ENCODE measurements at places on chromosomes 11 and 22. TPM values are rescaled to one million over a fixed set of nuclear protein-coding genes. Genes with fewer than 3 reads are reported as not detected.

- no peak for DNase-seq
- peak overlapping the region; percentile 92 for H3K27ac ChIP-seq
These were observed 5.4 kb upstream of the FTH1 start for GRCh38 chr11:61972672-61973475.

GRCh38 chr22:45096256-45096907 is 67.3 kb upstream of the NUP50 start:
- no peak overlapping the region for H3K27ac ChIP-seq
- H3K4me1 ChIP-seq, result no peaks in the 10 kb centered on the region
- H3K4me3 ChIP-seq, result no peak overlapping the region
- H3K27me3 ChIP-seq, result peaks cover 35% of the 10 kb centered on the region
- no peaks in the 10 kb centered on the region for H3K36me3 ChIP-seq

DNA sequence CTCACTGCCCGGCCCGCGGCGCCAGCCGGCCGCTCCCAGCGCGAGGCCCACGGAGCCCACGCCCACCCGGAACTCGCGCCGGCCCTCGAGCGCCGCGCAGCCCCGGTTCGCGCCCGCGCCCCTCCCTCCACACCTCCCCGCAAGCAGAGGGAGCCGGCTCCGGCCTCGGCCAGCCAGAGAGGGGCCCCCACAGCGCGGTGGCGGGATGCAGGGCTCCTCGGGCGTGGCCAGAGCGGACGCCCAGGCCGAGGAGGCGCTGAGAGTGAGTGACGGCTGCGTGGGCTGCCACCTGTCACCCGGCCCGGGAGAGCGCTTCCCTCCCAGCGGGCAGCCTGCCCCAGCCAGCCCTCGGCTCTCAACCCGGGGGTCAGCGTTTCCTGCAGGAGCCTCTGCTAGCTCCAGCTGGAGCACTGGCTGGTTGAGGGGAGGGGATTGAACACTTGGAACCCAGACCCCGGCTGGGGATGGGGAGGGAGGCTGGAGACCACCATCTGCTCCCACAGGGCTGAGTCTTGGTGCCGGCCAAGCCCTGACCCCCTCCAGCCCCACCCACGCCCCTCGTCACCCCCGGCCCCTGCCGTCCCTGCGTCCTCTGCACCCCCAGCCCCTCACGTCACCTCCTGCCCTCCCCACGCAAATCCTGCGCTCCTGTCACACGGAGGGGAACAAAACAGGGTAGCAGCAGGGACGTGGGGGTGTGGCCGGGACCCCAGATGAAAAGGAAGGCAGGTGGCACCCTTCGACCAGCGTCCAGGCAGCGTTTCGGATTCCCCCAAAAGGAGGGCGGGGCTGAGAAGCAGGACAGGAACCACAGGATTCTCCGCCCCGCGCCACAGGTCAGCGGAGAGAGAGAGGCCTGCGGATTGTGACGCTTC is 157.0 kb downstream of the BRD1 start:
- H3K27ac ChIP-seq, result no peak overlapping the region
- peaks cover 23% of the 10 kb centered on the region for H3K4me1 ChIP-seq
- H3K27me3 ChIP-seq, result peaks cover 30% of the 10 kb centered on the region
- DNase-seq, result peak; percentile 38

DNA sequence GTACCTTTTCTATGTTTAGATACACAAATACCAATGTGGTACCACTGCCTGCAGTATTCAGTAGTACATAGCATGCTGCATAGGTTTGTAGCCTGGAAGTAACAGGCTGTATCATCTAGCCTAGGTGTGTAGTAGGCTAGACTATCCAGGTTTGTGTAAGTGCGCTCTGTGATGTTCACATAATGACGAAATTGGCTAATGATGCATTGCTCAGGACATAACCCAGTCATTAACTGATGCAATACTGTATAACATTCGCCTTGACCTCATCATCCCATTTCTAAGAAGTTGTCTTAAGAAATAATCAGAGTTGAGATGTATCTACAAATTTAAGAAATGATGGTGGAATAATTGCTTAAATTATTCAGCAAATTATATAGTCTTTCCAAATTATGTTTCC is 116.0 kb upstream of the TIMP3 start:
- no peak overlapping the region for H3K4me3 ChIP-seq
- H3K27ac ChIP-seq, result no peak overlapping the region
- peaks cover 24% of the 10 kb centered on the region for H3K27me3 ChIP-seq
- no peak for DNase-seq
- no peaks in the 10 kb centered on the region for H3K36me3 ChIP-seq

The SDHAF2 gene
- 44.4 TPM for total RNA-seq

DNA sequence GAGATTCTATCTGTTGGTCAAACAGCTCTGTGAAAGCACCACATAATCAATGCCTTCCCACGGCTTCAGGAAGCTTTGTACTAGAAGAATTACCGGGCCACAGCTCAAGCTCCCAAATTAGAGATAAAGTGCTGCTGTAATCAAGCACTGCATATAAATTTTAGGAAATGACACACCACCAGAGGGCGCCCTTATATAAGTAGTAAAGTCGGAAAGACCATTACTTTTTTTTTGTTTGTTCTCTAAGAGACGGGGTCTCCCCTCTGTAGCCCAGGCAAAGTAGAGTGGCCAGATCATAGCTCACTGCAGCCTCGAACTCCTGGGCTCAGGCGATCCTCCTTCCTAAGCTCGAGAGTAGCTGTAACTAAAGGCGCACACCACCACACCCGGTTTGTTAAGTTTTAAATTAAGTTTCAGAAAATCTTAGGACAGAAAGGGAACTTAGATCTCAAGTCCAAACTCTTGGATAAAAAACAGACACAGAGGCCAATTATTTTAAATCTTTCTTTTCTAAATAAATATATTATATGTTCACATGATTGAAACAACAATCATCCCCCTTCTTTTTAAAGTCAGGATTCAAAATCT is 32.6 kb downstream of the PRCP start:
- H3K36me3 ChIP-seq, result no peaks in the 10 kb centered on the region
- DNase-seq, result peak; percentile 52
- no peak overlapping the region for H3K27ac ChIP-seq
- no peak overlapping the region for H3K4me3 ChIP-seq
- H3K4me1 ChIP-seq, result peaks cover 20% of the 10 kb centered on the region
- H3K27me3 ChIP-seq, result no peaks in the 10 kb centered on the region

The KCNJ1 gene
- total RNA-seq, result not detected

DNA sequence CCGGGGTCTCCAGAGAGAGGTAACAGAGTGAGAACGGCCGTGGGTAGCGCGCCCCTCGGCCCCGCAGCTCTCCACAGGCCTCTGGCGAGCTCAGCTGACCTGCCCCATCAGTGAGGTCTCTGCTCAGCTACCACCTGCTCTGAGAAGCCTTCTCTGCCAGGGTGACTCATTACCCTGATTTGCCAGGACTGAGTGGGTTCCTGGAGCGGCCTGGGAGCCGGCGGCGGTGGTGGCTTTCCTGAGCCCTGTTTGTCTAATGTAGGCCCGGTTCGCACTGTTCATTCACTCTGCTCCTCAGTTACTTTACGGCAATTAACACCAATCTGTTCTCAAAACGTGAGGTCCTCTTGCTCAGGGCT is 351.0 kb upstream of the B3GAT1 start:
- no peak overlapping the region for H3K27ac ChIP-seq
- peak overlapping the region; percentile 3 for H3K4me3 ChIP-seq
- H3K27me3 ChIP-seq, result peaks cover 4% of the 10 kb centered on the region
- DNase-seq, result no peak

GRCh38 chr22:27876684-27877083 is 42.4 kb downstream of the PITPNB start:
- H3K36me3 ChIP-seq, result peaks cover 15% of the 10 kb centered on the region
- no peaks in the 10 kb centered on the region for H3K27me3 ChIP-seq
- H3K27ac ChIP-seq, result no peak overlapping the region
- no peak overlapping the region for H3K4me3 ChIP-seq

- H3K4me1 ChIP-seq, result no peaks in the 10 kb centered on the region
- H3K4me3 ChIP-seq, result no peak overlapping the region
- no peak overlapping the region for H3K27ac ChIP-seq
- DNase-seq, result no peak
These were observed 602.1 kb downstream of the SOX6 start for GRCh38 chr11:15754221-15754620.

DNA sequence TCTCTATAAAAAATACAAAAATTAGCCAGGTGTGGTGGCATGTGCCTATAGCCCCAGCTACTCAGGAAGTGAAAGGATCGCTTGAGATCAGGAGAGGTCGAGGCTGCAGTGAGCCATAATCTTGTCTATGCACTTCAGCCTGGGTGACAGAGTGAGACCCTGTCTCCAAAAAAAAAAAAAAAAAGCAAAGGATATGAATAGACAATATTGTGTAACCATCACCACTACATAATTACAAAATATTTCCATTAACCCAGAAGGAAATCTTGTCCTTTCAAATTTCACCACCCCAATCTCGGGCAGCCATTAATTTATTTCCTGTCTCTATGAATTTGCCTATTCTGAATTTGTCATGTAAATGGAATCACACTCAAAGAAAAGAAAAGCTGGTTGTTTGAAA is 21.2 kb downstream of the RSF1 start:
- peaks cover 30% of the 10 kb centered on the region for H3K36me3 ChIP-seq
- H3K27ac ChIP-seq, result peak overlapping the region; percentile 72
- no peaks in the 10 kb centered on the region for H3K27me3 ChIP-seq

The IL17REL gene
- not detected for total RNA-seq

DNA sequence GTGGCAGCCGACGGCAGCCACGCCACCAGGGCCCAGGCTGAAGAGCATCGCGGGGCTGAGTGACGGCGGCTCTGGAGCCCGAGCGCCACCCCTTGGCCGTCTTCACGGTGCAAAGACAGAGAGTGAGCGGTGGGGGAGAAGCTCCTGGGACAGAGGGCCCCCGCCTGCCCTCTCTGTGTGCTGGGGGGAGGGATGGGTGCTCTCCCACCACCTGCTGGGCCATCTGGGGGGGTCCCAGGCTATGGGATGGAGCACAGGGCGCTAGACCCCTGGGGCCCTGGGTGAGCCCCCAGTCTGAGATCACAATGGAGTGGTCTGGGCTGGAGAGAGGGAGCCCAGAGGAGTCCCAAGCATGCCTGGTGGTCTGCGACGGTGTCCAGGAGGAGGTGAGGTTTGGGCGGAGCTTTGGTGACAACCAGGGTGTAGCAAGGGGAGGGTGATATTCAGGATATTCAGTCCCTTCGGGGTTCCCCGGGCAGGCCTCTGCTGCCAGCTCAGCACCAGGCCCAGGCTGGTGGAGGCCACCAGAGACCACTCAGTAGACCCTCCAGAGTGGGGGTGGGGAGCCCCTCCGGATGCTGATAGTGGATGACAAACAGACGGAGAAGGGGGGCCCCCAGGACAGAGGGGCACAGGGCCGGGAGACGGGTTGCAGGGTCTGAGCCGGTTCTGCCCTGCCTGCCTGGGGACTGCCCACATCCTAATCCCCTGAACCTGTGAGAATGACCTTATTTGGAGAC is 78.1 kb upstream of the PRR5 start:
- no peak overlapping the region for H3K27ac ChIP-seq
- peak; percentile 37 for DNase-seq
- no peaks in the 10 kb centered on the region for H3K36me3 ChIP-seq
- no peak overlapping the region for H3K4me3 ChIP-seq
- no peaks in the 10 kb centered on the region for H3K27me3 ChIP-seq

The TNNT3 gene
- total RNA-seq, result 0.50 TPM

GRCh38 chr11:1473786-1474185 is 12.8 kb downstream of the MOB2 start:
- no peak for DNase-seq
- no peak overlapping the region for H3K27ac ChIP-seq
- no peaks in the 10 kb centered on the region for H3K4me1 ChIP-seq

- no peaks in the 10 kb centered on the region for H3K36me3 ChIP-seq
- H3K27me3 ChIP-seq, result peaks cover 11% of the 10 kb centered on the region
- no peak overlapping the region for H3K4me3 ChIP-seq
- H3K27ac ChIP-seq, result no peak overlapping the region
These were observed 10.4 kb upstream of the TCF20 start for GRCh38 chr22:42280836-42281235.

DNA sequence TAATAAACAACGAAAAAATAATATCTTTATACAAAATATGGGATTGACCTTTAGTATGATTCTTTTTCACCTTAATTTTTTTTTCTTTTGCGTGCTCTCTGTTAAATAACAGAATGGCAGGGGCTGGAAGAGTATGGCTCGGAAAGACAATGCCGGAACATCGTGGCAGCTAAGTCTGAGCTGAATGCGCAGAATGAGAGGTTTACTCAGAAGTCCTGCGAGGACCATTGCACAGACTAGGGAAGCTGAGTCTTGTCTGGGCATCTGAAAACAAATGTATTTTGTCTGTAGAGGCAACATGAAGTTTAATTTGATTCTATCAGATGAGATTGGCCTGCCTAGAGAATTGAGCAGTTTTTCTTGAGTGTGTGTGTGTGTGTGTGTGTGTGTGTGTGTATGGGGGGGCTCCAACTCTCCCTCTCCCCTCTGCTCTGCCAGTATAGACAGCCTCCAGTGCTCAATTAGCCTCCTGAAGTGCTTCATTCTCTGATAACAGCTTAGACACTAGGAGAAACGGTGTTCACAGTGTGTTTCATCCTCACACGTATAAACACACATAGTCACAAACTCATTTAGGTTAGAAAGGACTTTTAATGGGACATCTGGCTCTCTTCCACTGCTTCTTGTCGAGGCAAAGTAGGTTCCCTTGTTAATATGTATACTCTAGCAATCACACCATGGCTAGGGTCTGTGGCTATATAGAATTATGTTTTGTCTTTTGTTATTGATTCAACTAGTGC is 244.3 kb upstream of the SORL1-AS1 start:
- H3K27ac ChIP-seq, result no peak overlapping the region
- H3K4me1 ChIP-seq, result no peaks in the 10 kb centered on the region
- no peaks in the 10 kb centered on the region for H3K36me3 ChIP-seq
- H3K27me3 ChIP-seq, result peaks cover 5% of the 10 kb centered on the region
- no peak for DNase-seq
- no peak overlapping the region for H3K4me3 ChIP-seq
